Cardiac atrium fibroblast (primary cell): ENCODE measurements at places on chromosomes 3 and 15. TPM values are rescaled to one million over a fixed set of nuclear protein-coding genes. Genes with fewer than 3 reads are reported as not detected.

Gene AP2M1
- 371 and 429 TPM in 2 replicates for total RNA-seq

Gene TM4SF1
- total RNA-seq: 760 and 799 TPM in 2 replicates

Gene ACTRT3
- 2.1 and 7.2 TPM in 2 replicates for total RNA-seq

Gene CCR1
- not detected in 2 replicates for total RNA-seq

Gene GPR149
- not detected in 2 replicates for total RNA-seq

Gene CYP11A1
- total RNA-seq: 0.36 and 1.9 TPM in 2 replicates

Gene NOX5
- total RNA-seq: 0.18 TPM in 1 of 2 replicates, not detected in the other

Gene NR2E3
- total RNA-seq: not detected in 2 replicates

Gene DLG1
- 32.9 and 48.4 TPM in 2 replicates for total RNA-seq

Gene PIF1
- total RNA-seq: 5.8 and 8.5 TPM in 2 replicates

Gene ERICH6
- total RNA-seq: 0.32 TPM in 1 of 2 replicates, not detected in the other

Gene RFX7
- total RNA-seq: 3.1 and 7.5 TPM in 2 replicates

Gene TAGLN3
- not detected in 2 replicates for total RNA-seq

Gene GOLGA6L9
- 0.16 and 1.3 TPM in 2 replicates for total RNA-seq

Gene SLC7A14
- total RNA-seq: 1.8 and 2.0 TPM in 2 replicates

Gene SERPINI1
- total RNA-seq: 2.3 and 5.5 TPM in 2 replicates

Gene TM6SF1
- total RNA-seq: 2.3 and 6.0 TPM in 2 replicates
